ENCODE measurements at places on chromosomes 2 and 18. TPM values are rescaled to one million over a fixed set of nuclear protein-coding genes. Genes with fewer than 3 reads are reported as not detected.

- DNase-seq: no peak
Observed at GRCh38 chr2:140893685-140894084, 1237.1 kb downstream of the LRP1B start.

DNA sequence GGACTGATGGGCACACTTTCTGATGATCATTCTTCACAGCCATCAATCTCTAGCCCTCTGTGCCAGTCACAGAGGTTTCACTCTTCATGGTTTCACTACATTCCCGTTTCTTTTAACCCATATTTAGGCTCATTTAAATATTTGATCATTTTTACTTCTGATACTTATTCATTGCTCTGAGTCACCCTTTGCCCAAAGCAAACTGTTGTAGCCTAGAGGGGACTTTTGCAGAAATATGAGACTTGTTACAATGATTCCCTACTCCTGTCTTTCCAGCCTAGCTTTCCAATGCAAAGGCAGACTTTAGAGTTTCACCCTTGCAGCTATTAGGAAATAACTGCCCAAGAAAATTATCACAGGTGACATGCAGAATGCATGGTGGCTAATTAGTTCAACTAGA lies 444.2 kb downstream of the PTPRM start:
- DNase-seq: no peak

- no peak for DNase-seq
Observed at GRCh38 chr2:129803871-129804270, 175.6 kb upstream of the RAB6C start.

DNA sequence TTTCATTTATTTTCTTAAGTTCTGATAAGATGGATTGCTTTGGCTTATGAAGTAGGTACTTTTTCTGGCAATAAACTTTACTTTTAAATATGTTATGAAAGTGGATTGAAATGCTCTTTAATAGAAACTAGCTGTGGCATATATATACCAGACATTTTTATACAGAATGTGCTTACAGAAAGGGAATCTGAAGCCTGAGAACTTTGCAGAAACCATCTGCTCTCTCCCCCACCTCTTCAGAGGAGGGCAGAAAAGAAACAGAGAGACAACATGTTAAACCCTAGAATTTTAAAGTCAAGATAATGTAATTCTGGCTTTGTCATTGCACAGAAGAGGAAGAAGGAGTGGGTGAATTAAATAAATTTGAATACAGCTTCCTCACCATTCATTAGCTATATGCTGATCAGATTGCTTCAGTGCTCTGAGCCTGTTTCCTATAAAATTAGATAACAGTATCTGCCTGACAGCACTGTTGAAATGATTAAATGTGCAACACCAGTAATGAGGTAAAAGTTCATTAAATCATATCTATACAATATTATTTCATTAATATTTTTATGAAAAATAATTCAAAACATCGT lies 247.3 kb downstream of the CNTNAP5 start:
- no peak for DNase-seq

Gene GCKR
- total RNA-seq: not detected

DNA sequence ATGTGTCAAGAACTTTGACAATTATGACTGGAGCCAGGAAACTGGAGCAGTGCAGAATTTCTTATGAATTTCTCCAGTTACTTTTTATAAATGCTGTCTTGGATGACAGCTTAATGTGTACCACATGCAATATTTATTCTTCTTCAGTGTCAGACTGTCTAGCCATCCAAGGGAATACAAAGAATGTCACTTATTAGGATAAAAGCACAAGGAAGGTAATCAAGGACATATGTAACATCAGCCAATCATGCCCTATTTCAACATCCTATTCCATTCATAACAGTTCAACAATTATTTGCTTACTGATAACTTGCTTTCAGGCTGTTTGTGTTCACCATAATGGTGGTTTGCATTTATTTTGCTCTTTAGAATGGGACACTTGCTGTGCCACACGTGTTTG lies 139.8 kb downstream of the OLA1 start:
- DNase-seq: no peak

Gene ATG16L1
- 35.5 TPM for total RNA-seq

- peak; percentile 89 for DNase-seq
Observed at GRCh38 chr2:20525041-20526035, 78.5 kb downstream of the RHOB start.

Gene FEV
- total RNA-seq: not detected

DNA sequence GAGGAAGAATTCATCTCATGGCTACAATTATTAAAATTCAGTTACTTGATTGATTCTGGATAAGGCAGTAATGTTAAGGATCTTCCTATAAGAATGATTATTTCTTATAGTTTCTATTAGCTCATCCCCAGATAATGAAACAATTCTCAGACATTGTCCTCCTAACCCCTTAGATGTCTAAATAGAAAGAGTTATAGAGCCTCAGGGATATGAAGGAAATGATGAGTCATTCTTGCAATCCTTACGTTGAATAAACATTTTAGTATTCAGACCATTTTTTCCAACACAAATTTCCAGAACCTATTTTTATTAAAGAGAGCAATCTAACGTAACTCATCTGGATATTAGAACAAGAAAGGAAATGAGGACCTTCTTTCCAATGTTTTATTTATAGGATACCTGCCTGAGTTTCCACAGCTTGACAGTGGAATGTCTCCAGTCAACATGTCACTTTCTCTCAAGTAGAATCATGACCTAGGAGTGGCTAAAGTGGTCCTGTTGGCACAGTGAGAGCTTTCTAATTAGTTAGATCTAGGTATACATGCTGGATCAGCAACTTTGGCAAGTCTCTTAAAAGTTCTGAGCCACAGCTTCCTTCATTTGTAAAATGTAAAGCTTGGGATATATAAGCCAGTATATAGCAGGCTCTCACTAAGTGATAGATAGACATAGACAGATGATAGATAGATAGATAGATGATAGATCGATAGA lies 88.0 kb upstream of the RAB27B start:
- no peak for DNase-seq

- no peak for DNase-seq
Observed at GRCh38 chr2:98555696-98556095, 52.6 kb downstream of the COA5 start.

DNA sequence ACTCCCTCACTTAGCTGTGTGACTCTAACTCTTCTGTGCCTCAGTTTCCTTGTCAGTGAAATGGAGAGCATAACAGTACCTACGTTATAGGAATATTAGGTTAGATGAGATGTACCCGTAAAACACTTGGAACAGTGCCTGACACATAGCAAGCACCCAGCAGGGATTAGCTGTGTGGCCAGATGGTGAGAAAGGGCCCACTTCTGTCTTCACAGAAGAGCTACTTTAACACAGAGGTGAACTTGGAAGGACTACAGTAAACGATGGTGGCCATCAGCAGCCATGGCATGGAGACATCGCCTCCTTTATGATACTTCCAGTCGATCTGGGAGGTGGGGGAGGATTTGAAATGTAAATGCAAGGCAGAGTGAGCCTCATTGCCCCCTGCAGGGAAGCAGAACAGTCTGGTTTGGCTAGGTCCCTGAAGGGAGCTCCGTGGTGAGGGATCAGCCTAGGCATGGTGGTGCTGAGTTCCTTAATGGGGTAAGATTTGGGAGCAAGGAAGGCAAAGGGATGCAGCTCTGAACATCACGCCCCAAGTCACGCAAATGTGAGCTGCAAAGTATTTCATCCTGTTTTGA lies 101.7 kb upstream of the ALPP start:
- DNase-seq: peak; percentile 33

All from sigmoid colon (tissue), 7 donors.